ENCODE measurements at places on chromosomes 16 and 17. TPM values are rescaled to one million over a fixed set of nuclear protein-coding genes. Genes with fewer than 3 reads are reported as not detected.

The SYNGR3 gene
- 0.33 TPM for total RNA-seq

DNA sequence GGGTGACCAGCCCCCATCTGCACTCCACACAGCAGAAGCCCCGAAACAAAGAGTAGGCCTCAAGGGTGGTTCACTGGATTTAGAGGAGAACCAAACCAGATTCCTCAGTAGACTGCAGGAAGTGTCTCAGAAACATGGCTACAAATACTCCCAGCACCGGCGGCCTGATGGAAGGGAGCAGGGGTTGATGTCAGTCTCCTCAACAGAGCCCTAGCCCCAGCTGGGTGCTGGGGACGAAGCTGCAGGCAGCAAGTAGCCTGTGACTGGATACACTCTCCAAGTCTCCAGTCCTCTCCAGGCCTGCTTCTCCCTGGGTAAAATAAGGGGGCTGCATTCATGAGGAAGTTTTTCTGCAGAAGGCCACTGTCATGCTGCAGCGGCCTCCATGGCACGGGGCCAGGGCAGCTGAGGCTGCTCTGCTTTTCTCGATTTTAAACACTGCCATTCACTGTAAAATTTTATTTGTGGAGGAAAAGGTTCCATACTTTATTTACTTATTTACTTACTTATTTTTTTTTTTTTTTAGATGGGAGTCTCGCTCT lies 36.7 kb upstream of the SREBF1 start:
- no peak for DNase-seq

- no peak for DNase-seq
Observed at GRCh38 chr16:84686707-84687298, 13.0 kb upstream of the USP10 start.

The MFSD6L gene
- 0.19 TPM for total RNA-seq

DNA sequence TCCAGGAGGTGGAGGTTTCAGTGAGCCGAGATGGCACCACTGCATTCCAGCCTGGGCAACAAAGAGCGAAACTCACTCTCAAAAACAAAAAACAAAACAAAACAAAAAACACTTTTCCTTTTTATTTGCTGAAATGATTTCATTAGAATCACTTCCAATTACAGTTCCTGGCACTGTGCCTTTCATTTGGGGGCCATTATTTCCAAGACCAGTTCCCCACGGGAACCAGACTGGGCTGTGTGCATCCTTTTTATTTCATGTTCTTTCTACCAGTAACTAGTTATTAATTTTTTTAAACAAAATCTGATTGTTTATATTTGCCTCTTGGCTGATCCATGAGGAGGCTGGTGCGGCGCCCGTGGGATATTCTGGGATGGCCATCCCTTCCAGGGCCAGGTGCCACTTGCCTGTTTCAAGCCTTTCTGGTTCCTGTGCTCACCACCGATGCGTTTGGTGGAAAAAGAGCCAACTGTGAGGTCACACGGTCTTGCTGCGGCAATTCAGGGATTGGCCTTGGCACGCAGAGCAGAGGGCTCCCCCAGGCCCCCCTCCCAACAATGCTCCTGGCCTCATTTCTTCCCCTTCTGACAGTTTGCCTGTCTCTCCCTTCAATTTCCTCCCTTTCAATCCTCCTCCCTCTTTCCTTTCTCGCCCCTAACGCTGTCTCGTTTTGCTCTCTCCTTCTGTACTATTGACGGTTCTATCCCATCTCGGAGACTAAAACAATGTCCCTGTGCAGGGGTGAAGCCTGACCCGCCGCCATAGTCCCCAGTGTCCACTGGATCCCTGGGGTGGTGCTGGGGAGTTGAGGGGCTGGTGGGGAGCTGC lies 13.4 kb downstream of the UBALD1 start:
- no peak for DNase-seq

The CARD14 gene
- 0.24 TPM for total RNA-seq

The UNK gene
- 23.3 TPM for total RNA-seq

The FOXC2 gene
- total RNA-seq = 12.2 TPM

DNA sequence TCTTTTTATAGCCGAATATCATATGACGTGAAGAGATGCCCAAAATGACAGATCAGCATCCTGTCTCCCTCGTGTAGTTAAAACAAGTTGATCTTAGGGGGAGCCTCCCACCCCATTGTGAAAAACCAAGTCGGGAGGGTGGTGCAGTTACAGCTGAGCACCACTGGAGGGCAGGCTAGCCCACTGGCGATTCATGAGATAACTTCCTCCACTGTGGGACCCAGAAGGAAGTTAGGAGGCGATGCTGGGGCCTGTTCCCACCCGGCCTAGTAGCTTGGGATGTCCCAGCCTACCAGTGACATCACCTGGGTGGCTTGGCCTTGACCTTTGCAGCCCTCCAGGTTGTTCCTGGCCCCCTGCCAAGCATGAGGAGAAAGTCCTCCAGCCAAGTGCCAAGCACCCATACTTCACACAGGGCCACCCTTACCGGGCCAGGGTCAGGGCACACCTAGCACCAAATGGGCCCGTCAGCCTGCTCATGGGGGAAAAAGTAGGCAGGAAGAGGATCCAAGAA lies 8.1 kb upstream of the CPNE2 start:
- peak; percentile 92 for DNase-seq

DNA sequence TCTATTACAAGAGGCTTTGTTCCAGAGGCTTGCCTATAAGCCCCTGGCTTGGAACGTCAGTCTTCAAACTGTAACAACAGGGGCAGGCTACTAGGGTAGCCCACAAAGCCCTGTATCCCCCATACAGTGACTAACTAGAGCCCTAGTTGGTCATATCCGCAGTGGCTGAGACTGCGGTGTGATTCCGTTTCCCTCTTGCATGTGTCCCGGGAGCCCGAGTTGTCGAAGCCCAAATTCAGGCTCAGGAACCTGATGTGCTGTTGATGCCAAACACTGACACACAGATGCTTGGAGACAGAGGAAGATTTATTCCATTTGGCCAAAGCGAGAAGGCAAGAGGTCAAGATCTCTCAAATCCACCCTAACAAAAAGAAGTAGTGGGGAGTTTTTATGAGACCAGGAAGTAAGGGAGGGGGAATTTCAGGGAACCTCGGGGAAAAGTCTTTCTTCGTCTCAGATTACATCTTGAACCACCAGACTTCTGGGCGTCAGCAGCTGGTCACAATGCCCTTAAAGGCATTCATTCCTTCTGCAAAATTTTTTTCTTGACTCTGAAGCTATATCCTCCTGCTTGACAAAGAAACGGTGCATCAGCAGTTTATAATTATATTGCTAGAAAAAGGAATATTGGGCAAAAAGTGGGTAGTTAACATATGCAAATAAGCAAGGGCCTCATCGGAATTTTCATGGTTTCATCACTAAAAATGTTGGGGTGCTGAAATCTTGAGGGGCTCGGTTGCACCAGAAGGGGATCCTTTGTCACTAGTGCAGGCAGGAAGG lies 879 bp downstream of the SLFN5 start:
- peak; percentile 87 for DNase-seq
